Endodermal cell (in vitro differentiated cells): ENCODE measurements at places on chromosomes 3 and 15.

DNA sequence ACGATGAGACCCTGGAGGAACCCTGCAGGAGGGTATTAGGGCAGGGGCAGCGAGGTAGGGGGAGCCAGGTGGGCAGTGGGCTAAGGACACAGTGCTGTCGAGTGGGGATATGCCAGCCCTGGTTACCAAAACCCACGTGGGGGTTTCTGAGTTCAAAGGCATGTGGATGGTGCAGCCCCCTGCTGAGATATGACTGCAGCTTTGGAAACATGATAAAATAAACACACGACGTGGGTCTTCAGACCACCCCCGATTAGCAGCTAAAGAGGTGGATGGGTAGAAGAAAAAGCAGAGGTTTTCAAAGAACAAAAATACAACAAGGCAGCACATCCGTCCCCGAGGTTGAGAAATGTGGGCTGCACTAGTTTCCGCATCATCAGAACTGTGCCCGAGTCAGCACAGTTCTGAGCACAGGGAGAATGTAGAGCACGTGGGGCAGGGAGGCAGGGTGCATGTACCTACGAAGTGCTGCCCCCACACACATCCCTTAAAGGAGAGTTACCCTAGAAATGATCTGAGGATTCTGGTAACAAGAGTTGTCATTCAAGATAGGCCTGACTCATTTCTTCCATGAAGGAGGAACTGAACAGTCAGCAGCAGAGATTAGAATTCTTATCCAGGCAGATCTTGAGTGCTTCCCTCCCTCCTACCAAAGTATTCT, 121.3 kb downstream of the RPLP1 start:
- H3K27ac ChIP-seq, result no peak overlapping the region
- peaks cover 86% of the 10 kb centered on the region for H3K27me3 ChIP-seq
- H3K36me3 ChIP-seq, result no peaks in the 10 kb centered on the region
- H3K4me1 ChIP-seq, result no peaks in the 10 kb centered on the region

DNA sequence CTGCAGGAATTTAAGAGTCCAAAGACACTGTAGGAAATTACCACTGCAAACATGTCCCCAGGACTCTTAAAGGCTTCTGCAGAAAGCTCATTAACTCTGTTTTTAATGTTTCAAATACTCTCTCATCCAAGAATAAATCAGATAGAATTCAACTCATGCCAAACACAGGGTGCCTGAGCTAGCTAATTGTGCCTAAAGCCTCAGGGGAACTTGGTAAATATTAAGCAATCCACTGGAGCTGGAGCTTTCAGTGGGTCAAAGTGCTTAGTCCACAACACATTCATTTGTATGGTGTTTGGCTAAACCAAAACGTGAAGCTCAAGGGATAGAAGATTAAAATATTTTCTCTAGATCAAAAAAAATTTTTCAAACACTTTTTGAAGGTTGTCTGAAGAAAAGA, 131.4 kb downstream of the THRB start:
- peaks cover 2% of the 10 kb centered on the region for H3K4me1 ChIP-seq
- DNase-seq, result no peak
- no peaks in the 10 kb centered on the region for H3K36me3 ChIP-seq
- H3K4me3 ChIP-seq, result no peak overlapping the region
- H3K27ac ChIP-seq, result no peak overlapping the region
- H3K27me3 ChIP-seq, result peaks cover 13% of the 10 kb centered on the region

DNA sequence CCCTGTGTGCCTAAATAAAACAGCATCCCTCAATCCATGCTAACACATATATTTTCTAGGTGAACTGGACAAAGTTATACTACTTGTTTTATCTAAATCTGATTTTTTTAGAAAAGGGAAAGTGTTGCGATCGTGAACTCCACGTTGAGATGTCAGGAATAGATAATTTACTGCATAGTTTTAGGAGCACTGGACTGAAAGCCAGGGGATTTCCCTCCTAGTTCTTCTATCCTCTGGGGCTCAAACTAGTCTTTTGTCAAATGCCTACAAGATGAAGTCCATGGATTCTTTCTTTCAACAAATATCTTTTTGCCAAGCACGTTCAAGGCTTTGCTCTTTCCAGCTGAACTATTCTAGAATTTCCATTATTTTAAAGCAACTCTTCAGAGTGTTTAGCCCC, 617 bp upstream of the HPS3 start:
- DNase-seq, result no peak
- peak overlapping the region; percentile 80 for H3K4me3 ChIP-seq
- no peaks in the 10 kb centered on the region for H3K4me1 ChIP-seq
- no peaks in the 10 kb centered on the region for H3K36me3 ChIP-seq

DNA sequence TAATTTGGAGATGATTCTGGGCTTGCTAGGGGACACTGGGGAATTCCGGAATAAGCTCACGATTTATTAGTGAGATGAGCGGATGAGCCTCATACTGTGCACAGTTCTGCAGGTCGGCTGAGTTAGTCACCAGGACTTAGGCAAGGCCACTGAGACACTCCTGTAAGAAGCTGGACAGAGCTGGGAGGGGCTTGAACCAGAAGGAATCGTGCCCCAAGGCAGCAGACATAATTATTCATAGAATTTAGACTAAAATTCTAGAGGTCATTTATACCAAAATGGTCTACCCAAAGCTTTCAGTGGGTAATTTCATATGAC, 121.4 kb downstream of the VGLL4 start:
- no peak for DNase-seq
- no peaks in the 10 kb centered on the region for H3K36me3 ChIP-seq
- no peaks in the 10 kb centered on the region for H3K27me3 ChIP-seq
- no peaks in the 10 kb centered on the region for H3K4me1 ChIP-seq
- no peak overlapping the region for H3K27ac ChIP-seq

GRCh38 chr3:154180836-154181691, 59.9 kb downstream of the ARHGEF26 start:
- H3K4me3 ChIP-seq, result no peak overlapping the region
- H3K27ac ChIP-seq, result peak overlapping the region; percentile 29
- no peaks in the 10 kb centered on the region for H3K36me3 ChIP-seq
- DNase-seq, result no peak
- H3K27me3 ChIP-seq, result no peaks in the 10 kb centered on the region

GRCh38 chr3:78724859-78725258, 1042.9 kb downstream of the ROBO1 start:
- no peaks in the 10 kb centered on the region for H3K27me3 ChIP-seq
- peaks cover 3% of the 10 kb centered on the region for H3K4me1 ChIP-seq
- peak overlapping the region; percentile 79 for H3K27ac ChIP-seq

DNA sequence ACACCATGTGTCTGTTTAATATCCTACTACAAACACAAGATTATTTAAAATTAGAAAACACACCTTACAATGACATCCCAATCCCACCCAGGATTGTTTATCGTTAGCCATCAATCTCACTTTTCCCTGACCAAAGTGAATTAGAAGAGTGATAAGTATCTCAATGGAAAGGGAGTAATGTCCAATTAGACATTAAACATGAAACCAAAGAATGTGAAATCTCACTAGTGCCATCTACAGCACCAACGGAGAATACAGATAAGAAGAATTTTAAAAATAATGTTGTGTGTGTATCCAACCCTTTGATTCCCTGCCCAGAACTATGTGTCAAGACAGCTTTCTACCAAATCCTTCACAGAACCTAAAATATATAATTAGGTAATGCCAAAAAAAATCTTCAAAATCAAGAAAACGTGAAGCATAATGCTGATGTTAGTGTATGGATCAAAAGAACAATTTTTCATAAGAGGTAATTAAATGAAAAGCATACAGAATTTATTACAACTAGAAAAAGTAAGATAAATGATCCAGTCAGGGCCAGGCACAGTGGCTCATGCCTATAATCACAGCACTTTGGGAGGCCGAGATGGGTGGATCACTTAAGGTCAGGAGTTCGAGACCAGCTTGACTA, 64.2 kb downstream of the SCAPER start:
- no peaks in the 10 kb centered on the region for H3K36me3 ChIP-seq
- H3K27ac ChIP-seq, result no peak overlapping the region
- DNase-seq, result no peak

DNA sequence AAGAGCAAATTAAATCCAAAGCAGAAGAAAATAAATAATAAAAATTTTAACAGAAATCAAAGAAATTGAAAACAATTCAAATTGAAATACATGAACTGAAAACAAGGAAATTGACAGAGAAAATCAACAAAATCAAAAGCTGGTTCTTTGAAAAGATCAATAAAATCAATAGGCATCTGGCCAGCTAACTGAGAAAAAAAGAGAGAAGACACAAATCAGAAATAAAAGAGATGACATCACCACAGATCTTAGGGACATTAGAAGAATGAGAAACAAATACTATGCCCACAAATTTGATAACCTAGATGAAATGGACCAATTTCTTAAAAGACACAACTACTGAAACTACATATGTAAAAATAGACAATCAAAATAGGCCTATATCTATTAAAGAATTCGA, 38.8 kb downstream of the FAM240A start:
- H3K4me1 ChIP-seq, result no peaks in the 10 kb centered on the region
- H3K4me3 ChIP-seq, result no peak overlapping the region
- no peak for DNase-seq

GRCh38 chr3:56955492-56956111, 104.9 kb upstream of the SPATA12 start:
- DNase-seq, result no peak
- peaks cover 3% of the 10 kb centered on the region for H3K4me1 ChIP-seq
- H3K36me3 ChIP-seq, result no peaks in the 10 kb centered on the region
- H3K27me3 ChIP-seq, result no peaks in the 10 kb centered on the region
